ENCODE measurements at places on chromosomes 5 and 9.
A peak's percentile ranks its signal among the peaks of the same experiment; 100 is the strongest.

DNA sequence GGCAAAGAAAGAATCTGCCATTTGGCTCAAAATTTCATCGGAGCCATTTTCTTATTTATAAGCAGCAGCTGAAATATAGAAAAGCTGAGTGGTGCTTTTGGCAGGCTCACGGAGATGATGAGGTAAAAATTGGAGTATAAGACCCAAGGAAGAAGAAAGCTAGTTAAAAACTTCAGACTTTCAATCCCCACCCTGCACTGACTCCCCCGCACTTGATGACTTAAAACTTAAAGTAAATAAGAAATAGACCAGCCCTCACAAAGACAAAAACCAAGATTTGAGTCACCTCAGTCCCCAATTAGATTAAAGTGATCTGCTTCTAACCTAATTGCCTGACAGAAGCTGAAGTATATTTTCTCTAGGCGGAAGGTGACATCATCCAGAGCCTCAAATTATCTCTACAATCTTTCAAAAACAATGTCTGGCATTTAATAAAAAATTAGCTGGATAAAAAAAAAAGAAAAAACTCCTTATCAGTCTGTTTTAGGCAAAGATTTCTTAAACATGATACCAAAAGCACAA is 124.0 kb upstream of the PJA2 start:
- no peak for DNase-seq

DNA sequence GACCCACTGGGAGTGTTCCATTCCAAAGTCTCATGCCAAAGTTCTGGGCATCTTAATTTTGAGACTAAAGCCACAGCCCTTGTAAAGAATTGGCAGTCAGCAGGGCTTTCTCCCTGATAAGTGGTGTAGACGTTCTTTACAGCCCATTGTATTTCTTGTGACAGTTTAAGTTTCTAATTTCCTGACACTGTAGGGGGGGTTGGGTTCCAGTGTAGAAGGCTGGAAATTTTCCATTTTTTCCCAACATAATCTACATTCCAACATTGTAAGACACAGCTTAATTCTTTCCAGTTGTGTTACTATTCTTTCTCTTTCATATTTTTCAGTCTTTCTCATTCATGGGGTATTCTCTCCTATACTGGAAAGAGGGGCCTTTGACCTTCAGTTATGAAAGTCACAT is 121.1 kb downstream of the FBXL7 start:
- no peak for DNase-seq

DNA sequence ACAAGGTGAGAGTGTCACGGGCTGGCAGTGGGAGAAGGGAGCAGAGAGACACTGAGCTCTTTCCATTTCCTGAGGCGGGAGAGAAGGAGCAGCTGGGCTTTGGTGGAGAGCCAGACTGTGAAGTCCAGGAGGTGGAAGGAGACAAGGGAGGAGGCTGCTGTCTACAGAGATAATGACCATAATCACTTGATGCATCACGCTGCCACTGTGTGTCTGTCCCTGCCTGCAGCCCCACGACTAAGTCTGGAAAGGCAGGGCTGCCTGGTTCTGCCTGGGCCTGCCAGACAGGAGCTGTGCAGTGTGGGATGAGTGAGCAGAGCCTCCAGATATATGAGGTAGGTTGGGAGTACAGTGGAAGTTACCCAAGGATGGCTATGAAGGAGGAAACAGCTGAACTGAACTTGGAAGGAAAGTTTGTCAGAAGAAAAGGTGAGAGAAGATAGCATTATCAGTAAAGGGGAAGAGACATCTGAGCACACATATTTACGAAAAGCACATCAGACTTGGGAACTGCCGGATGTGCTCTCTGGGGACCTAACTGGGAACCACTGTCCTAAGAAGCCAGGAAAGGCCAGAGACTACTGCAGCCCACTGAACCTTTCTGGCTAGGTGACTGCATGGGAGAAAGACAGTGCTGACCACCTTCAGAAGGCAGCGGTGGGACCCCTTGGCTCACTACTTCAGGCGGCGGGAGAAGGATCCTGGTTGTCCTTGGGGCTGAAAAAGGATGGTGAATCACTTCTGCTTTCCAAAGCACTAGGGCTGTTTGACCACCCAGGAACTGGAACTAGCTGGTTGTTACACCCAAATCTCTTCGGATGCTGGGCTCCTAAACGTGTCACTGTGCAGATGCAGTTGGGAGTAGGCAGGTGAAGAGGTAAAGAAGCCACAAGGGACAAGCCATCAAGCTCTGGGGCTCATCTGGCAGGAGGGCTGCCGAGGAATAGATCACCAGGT is 12.8 kb upstream of the DDX41 start:
- DNase-seq = no peak

GRCh38 chr5:103013933-103014552 is 105.9 kb downstream of the GIN1 start:
- no peak for DNase-seq

DNA sequence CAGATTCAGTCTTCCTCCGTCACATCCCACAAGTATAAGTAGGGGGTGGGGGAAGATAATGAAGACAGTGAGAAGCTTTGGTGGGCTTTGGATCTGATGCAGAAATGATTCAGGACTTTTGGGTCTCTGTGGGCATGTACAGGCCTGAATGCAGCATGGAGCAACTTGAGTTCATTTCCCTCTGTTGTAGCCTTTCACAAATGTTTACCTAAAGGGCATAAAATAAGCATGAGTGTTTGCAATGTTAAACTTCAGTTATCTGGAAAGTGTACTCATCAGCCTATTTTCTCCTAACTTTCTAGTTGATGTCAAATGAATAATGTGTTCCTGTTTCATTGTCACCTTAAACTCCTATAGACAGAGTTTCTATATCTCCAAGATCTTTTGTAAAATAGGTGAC is 39.3 kb downstream of the GARNL3 start:
- no peak for DNase-seq

- no peak for DNase-seq
Observed at GRCh38 chr9:76433406-76433805, 25.6 kb upstream of the GCNT1 start.

DNA sequence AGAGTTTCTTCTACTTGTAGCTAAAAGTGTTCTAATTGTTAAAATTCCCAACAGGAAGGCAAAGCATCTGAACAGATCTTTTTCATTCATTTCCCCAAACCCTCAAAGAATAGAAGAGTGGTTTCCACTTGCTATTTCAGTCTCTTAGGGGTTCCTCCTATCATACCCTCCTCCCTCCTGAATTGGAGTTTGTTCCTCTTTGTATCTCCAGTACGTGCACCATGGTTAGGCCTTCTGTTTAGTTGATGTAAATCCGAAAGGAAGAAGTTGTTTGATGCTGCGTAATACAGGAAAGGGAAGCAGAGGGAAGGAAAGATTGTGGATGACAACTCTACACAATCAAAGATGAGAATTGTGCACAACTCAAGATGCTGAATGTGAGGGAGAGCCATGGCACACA is 303.6 kb downstream of the PIK3R1 start:
- DNase-seq = no peak

DNA sequence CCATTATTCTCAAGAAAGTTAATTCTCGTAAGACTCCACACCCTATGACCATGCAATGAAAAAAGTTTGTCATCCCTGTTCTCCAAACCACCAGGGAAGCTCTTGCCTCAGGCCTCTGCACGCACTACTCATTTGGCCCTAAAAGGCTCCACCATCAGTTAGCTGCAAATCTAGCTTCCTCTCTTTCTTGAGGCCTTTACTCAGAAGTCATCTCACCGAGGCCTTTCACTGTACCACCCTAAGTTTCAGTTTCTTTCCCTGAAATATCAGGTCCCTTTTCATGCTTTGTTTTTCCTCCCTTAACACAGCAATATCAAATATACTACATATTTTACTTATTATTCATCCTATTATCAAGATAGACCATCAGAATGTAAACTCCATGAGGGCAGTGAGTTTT is 39.1 kb downstream of the OXCT1 start:
- no peak for DNase-seq

DNA sequence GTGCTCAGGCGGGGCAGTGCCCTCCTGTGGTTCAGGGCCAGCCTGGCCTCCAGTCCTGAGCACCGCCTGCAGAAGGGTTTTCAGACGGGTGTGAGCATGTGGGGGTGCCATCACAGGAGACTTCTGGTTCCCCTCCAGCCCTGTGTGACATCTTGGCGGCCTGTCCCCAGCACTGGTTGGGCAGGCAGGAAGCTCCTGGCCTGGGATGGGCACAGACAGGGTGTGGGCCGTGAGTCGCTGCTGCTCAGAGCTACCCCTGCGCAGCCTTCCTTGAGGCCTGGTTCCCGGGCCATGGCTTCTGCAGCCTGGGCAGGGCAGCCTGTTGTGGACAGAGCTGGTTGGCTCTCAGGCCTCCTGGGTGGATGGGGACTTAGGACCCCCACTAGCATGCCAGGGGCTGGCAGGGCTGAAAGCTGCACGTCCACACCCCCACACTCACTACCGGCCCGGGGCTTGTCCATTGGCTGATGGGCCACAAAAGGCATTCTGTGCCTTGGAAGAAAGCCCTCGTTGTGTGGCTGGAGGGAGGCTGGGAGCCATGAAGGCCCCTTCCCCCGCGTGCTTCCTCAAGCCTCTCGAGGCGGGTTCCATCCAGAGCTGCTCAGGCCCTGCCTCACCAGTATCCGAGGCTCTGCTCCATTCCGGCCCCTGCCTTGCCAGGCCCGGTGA is 58.7 kb downstream of the RXRA start:
- DNase-seq = no peak

GRCh38 chr9:75087289-75087823 is 599 bp downstream of the NMRK1 start:
- DNase-seq = no peak

GRCh38 chr5:63958654-63959053 is 3.6 kb downstream of the HTR1A start:
- no peak for DNase-seq

GRCh38 chr5:2724031-2724581 is 27.4 kb downstream of the IRX2 start:
- no peak for DNase-seq

DNA sequence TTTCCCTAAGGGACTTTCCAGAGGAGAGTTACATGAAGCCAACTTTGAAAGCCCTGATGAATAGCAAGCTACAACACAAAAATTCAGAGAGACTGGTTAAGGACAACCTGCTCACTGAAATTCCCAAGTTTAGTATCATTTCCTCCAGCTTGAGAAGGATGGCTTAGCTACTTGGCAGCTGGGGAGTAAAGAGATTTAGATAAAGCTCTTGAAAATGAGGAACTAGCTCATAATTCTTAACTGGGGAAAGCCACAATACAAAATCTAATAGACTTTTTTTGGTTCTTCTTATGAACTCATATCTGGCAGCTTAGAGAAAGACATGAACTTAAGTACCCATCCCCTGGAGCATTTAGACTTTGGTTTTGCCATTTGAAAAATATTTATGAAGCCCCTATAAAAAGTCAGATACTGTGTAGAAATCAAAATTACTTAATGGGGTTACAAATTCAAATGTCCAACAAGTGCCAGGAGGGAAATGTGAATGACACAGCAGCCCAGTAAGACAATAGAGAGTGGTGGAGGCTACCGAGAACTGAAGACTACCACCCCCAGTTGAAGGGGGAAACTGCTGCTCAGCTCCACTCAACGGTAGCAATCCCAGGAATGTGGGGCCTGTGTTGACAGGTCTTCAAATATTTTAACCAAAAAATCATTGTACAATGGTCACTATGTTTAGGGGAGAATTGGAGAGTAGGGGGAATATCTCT is 79.4 kb upstream of the ADRB2 start:
- DNase-seq = no peak

DNA sequence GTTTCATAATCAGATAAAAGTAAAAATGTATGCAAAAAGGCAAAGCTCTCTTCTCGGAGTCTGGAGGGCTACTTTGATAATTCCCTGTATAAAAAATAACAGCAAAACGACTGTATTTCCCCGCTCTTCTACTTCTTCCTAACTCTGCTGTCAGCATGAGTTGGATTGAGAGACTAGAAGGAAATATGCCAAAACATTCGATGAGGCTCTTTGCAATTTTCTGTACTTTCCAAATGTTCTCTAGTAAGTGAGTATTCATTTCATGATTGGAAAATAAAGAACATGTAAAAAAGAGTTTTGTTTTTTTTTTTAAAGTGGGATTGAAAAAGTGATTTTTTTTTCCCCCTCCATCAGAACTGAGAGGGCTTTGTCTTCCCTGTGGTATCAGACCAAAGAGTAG is 677.5 kb downstream of the ACTL7B start:
- no peak for DNase-seq

GRCh38 chr9:88781628-88782391 is 209.5 kb upstream of the S1PR3 start:
- no peak for DNase-seq

GRCh38 chr5:8209500-8209899 is 340.6 kb downstream of the MTRR start:
- no peak for DNase-seq

DNA sequence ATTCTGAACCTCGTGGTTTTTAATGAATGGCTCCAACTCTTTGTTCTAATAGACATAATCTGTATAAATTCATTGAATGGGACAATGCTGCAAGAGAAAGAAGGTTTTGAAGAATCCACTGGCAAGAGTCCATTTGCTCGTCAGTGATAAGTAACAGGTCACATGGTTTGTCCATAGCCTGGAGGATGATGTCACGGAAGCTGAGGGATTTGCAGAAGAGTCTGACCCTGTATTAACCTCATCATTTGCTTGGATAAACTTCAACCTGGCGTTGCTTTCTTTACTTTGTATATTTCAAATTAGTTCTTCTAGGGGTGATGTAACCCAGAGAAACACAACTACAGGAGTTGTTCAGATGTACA is 197.4 kb downstream of the GAS1 start:
- DNase-seq = no peak

DNA sequence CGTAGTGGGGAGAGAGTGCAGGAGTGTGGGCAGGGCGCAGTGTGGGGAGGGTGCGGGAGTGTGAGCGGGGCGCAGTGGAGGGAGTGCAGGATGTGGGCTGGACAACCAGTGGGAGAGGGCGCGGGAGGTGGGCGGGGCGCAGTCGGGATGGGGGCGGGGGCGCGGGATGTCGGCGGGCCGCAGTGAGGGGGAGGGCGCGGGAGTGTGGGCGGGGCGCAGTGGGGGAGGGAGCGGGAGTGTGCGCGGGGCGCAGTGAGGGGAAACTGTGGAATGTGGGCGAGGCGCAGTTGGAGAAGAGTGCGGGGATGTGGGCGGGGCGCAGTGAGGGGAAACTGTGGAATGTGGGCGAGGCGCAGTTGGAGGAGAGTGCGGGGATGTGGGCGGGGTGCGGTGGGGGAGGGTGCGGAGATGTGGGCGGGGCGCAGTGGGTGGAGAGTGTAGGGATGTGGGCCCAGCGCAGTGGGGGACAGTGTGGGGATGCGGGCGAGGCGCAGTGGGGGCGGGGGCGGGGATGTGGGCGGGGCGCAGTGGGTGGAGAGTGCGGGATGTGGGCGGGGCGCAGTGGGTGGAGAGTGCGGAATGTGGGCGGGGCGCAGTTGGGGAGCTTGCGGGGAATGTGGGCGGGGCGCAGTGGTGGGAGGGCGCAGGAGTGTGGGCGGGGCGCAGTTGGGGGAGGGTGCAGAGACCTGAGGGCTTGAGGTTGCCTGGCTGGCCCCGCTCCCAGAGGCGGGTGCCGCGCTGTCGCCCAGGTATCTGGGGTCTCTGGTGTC is at the start of gene NXNL2:
Gene NXNL2 (plus strand): TSS at position 723 of the 770 bp plus-strand sequence. CDS start 257 bp downstream, outside the sequence.
- DNase-seq = peak; percentile 21
